Liver (tissue), 10 donors: ENCODE measurements at places on chromosomes 5 and 9. TPM values are rescaled to one million over a fixed set of nuclear protein-coding genes. Genes with fewer than 3 reads are reported as not detected.
A peak's percentile ranks its signal among the peaks of the same experiment; 100 is the strongest.

Gene KIF20A
- 0.42 TPM for total RNA-seq

Gene NR6A1
- total RNA-seq: 2.8 TPM

Gene PCDHGC4
- total RNA-seq: 1.4 TPM

Gene TERT
- total RNA-seq: 0.14 TPM

Gene CYLC2
- not detected for total RNA-seq

Gene ADAMTS16
- total RNA-seq: 0.84 TPM

Gene PRELID1
- 47.9 TPM for total RNA-seq

Gene PCDHGB3
- total RNA-seq: 1.2 TPM

GRCh38 chr5:73686912-73687311 is 60.9 kb downstream of the ARHGEF28 start:
- H3K36me3 ChIP-seq: no peaks in the 10 kb centered on the region
- no peak overlapping the region for H3K27ac ChIP-seq
- no peaks in the 10 kb centered on the region for H3K27me3 ChIP-seq
- no peak overlapping the region for H3K4me3 ChIP-seq

DNA sequence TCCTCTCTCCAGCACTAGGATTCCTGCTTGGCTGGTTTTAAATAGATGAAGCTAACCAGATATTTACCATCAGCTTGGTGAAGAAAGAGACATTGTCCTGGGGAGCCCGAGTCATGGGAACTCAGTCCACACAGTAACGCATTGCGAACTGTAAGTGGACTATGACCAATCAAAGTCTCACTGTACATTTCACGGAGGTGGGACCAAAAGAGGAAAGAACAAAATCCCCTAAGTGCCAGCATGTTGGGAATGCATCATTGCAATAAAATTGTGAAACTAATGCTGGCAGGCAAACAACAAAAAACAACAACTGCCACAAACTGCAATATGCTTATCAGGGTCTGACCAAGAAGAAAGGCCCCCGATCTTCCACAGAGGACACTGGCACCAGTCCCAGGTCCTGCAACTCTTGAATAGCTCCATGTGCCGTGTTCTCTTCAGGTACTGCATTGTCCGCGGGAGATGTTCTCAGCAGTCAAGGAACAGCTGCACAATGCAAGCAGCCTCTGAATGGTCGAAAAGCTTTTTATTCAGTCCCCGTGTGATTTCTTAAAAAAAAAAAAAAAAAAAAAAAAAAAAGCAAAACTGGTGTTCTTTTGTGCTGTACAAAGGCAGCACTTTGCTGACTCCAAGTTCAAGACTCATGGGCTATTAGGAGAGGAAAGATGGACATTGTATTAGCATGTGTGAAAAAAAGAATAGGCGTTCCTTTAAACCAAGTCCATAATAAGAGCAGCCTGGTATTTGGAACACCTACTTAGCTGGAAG is 38.1 kb downstream of the SEMA6A start:
- no peak overlapping the region for H3K27ac ChIP-seq
- H3K27me3 ChIP-seq: no peaks in the 10 kb centered on the region
- H3K4me3 ChIP-seq: no peak overlapping the region
- no peaks in the 10 kb centered on the region for H3K4me1 ChIP-seq

- no peak for DNase-seq
- H3K36me3 ChIP-seq: no peaks in the 10 kb centered on the region
- peaks cover 36% of the 10 kb centered on the region for H3K4me1 ChIP-seq
- no peaks in the 10 kb centered on the region for H3K27me3 ChIP-seq
- H3K27ac ChIP-seq: peak overlapping the region; percentile 11
- no peak overlapping the region for H3K4me3 ChIP-seq
Measured at GRCh38 chr5:68255305-68256120, 40.0 kb downstream of the PIK3R1 start.

DNA sequence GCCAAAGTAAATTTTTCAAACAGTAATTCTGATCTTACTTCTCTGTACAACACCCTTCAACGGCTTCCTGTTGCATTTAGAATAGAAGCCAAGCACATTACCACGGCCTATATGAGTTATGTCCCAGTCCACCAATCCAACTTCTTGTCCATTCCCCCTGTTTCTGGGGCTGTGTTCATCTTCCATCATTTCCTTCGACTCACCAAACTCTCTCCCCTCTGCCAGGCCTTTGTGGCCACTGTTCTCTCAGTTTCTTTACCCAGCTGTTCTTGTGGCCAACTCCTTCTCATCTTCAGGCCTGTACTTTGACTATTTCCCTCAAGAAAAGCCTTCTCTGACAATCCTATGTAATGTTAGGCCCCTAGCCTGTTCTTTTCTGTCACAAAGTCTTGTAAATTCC is 259.4 kb upstream of the EFNA5 start:
- H3K36me3 ChIP-seq: no peaks in the 10 kb centered on the region
- no peak for DNase-seq
- no peaks in the 10 kb centered on the region for H3K4me1 ChIP-seq
- no peak overlapping the region for H3K4me3 ChIP-seq

- H3K4me3 ChIP-seq: no peak overlapping the region
- H3K36me3 ChIP-seq: no peaks in the 10 kb centered on the region
- H3K27me3 ChIP-seq: peaks cover 9% of the 10 kb centered on the region
- peak; percentile 66 for DNase-seq
Measured at GRCh38 chr5:146340260-146341081, 1.8 kb downstream of the POU4F3 start.

GRCh38 chr9:107684224-107684623 is 194.7 kb upstream of the KLF4 start:
- no peak overlapping the region for H3K4me3 ChIP-seq
- no peaks in the 10 kb centered on the region for H3K27me3 ChIP-seq
- DNase-seq: no peak

DNA sequence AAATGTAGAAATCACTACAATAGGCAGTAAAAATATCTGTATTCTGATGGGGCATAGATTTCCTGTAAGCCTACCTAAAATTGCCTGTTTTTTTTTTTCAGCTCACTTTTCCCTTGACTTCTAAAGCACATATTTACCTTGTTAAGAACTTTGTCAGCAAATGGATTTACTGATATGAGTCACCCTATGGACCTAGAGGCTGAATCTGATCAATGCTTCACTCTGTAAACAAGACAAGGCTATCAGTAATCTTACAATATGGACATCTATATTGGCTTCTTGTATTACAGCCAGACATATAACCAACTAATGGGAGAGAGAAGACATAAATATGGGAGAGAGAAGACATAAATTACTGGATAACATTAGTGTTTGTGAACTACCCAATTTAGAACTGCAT is 792.7 kb upstream of the CHD1 start:
- H3K4me1 ChIP-seq: no peaks in the 10 kb centered on the region
- H3K27me3 ChIP-seq: no peaks in the 10 kb centered on the region
- DNase-seq: no peak

DNA sequence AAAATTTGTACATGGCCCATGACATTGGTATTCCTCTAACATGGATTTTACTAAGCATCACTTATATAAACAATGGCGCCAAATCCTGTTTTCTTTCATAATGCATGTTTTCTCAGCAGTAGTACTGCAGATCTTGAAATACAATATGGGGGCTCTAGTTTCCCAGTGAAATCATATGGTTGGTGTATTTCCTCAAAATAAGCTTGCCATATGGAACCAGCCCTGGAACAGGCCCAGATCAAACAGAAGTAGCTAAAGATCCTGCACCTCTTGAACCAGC is 163.9 kb downstream of the ZNF608 start:
- H3K4me1 ChIP-seq: no peaks in the 10 kb centered on the region
- no peak overlapping the region for H3K27ac ChIP-seq
- DNase-seq: no peak
- no peak overlapping the region for H3K4me3 ChIP-seq

DNA sequence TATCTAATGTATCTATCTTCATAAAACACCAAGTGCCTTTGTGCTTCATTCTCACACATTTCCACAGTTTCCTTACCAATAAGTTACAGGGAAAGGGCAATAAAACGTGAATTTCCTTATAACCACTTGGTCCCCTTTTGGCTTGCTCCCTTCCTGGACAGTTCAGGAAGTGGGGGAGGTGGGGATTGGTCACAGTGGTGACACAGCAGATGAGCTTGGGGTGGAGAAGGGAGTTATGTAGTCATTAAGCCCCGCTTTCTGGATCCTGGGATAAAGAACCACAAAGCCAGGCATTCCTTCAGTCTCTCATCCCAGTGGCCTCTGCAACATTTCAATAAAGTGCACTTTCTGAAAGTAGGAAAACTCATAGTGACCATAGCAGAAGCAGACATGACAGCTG is 47.1 kb upstream of the FYB1 start:
- H3K36me3 ChIP-seq: no peaks in the 10 kb centered on the region
- no peak overlapping the region for H3K27ac ChIP-seq
- no peaks in the 10 kb centered on the region for H3K4me1 ChIP-seq
- no peak for DNase-seq

- no peaks in the 10 kb centered on the region for H3K4me1 ChIP-seq
- no peaks in the 10 kb centered on the region for H3K27me3 ChIP-seq
- H3K27ac ChIP-seq: no peak overlapping the region
- H3K36me3 ChIP-seq: no peaks in the 10 kb centered on the region
Measured at GRCh38 chr9:101925498-101925897, 187.1 kb upstream of the GRIN3A start.

DNA sequence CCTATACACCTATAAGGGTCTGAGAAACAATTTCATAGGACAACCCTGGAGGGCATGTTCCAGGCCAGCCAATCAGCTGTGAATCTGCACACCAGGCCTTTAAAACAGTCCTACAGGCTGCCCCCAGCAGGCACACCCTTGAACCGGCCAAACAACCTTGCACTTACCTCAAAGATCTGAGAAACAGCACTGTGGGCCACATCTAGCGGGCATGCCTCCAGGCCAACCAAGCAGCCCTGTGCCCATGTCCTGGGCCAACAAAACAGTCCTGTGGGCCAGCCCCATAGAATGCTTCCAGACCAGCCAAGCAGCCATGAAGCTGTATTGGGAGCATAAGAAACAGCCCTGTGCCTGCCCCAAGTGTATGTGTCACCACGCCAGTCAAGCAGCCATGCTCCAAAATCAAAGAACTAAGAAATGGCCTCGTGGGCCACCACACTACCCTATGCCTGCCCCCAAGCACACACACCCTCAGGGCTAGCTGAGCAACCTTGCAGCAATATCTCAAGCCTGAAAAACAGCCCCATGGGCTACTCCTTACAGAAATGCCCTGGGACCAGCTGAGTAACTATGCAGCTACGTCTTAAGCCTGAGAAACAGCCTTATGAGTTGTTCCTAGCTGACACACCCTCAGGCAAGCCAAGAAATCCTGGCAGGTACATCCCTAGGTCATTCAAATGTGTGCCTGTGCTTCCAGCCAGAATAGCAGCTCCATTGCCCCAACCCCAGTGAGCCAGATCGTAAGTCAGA is 2243.8 kb upstream of the C9orf72 start:
- H3K4me1 ChIP-seq: no peaks in the 10 kb centered on the region
- H3K36me3 ChIP-seq: no peaks in the 10 kb centered on the region
- H3K27me3 ChIP-seq: no peaks in the 10 kb centered on the region
- H3K27ac ChIP-seq: no peak overlapping the region
- H3K4me3 ChIP-seq: no peak overlapping the region
- DNase-seq: no peak

- H3K27me3 ChIP-seq: no peaks in the 10 kb centered on the region
- no peak for DNase-seq
- H3K36me3 ChIP-seq: peaks cover 13% of the 10 kb centered on the region
- H3K4me3 ChIP-seq: no peak overlapping the region
- no peaks in the 10 kb centered on the region for H3K4me1 ChIP-seq
Measured at GRCh38 chr9:734831-735511, 106.5 kb upstream of the DMRT1 start.

GRCh38 chr9:69104830-69105527 is 69.1 kb upstream of the TJP2 start:
- no peaks in the 10 kb centered on the region for H3K36me3 ChIP-seq
- peaks cover 10% of the 10 kb centered on the region for H3K4me1 ChIP-seq
- no peaks in the 10 kb centered on the region for H3K27me3 ChIP-seq
- H3K27ac ChIP-seq: peak overlapping the region; percentile 81

GRCh38 chr9:94921656-94922055 is 195.2 kb downstream of the AOPEP start:
- H3K27ac ChIP-seq: peak overlapping the region; percentile 34
- H3K4me1 ChIP-seq: peaks cover 12% of the 10 kb centered on the region
- H3K27me3 ChIP-seq: no peaks in the 10 kb centered on the region
- no peak for DNase-seq
- no peak overlapping the region for H3K4me3 ChIP-seq

DNA sequence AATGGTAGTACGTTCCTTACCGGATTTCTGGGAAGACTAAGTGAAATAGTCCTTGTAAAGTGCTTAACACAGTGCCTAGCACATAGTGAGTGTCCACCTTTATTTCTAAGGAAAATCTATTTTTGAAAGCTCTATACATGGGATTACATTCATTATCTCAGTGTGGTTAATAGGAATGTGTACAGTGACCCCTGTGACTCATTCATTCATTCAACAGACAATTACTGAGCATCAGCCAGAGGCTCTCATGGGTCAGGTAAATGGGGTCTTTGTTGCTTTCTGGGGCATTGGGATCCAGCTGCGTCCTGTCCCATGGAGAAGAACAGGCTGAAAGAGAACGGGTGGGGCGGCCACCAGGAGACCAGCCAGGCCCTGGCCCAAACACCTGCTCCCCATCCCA is 226.2 kb upstream of the TBC1D2 start:
- no peak overlapping the region for H3K4me3 ChIP-seq
- no peaks in the 10 kb centered on the region for H3K4me1 ChIP-seq
- no peaks in the 10 kb centered on the region for H3K27me3 ChIP-seq
- DNase-seq: no peak
